ENCODE measurements at places on chromosomes 4 and X.

- H3K4me3 ChIP-seq, result no peak overlapping the region
- no peak for DNase-seq
- no peaks in the 10 kb centered on the region for H3K27me3 ChIP-seq
- no peaks in the 10 kb centered on the region for H3K36me3 ChIP-seq
- H3K27ac ChIP-seq, result no peak overlapping the region
- no peaks in the 10 kb centered on the region for H3K4me1 ChIP-seq
Measured at GRCh38 chr4:170234800-170235199, 145.0 kb upstream of the AADAT start.

DNA sequence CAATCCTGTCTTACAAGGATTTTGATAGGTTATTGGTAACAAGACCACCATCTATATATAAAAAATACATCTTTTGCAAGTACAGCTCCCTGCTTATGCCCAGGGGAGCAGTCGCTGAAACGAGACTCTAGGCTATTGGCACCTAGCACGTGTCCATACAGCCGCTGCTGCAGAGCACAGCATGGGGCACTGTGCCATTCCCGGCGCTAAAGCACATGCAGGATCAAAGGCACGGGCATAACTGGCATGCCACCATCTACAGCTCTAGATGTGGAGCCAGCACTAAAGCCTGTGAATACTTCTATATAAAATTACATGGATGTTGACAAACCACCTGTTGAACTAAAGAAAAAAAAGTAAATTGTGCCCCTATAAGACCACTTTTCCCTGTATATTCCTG lies 144.8 kb downstream of the COL25A1 start:
- H3K4me3 ChIP-seq, result no peak overlapping the region
- no peaks in the 10 kb centered on the region for H3K27me3 ChIP-seq
- DNase-seq, result no peak
- no peaks in the 10 kb centered on the region for H3K36me3 ChIP-seq
- no peak overlapping the region for H3K27ac ChIP-seq

DNA sequence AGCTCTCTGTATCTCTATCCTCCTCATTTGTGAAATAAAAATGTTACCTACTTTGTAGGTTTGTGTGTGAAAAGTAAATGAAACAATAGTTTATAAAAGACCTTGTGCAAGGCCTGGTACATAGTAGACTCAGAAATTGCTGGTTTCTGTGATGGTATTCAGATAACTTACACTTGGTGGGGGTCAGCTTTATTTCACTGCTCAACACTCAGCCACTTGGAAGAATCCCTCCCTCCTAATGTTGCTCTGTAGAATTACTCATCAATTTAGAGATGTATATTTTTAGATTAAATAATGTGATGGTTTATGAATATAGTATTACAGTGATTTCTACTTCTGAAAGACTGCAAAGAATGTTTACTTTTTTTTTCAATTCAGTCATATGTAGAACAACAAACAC lies 32.7 kb downstream of the SMARCAD1 start:
- peaks cover 14% of the 10 kb centered on the region for H3K36me3 ChIP-seq
- no peak overlapping the region for H3K27ac ChIP-seq
- no peak for DNase-seq
- no peaks in the 10 kb centered on the region for H3K27me3 ChIP-seq
- no peak overlapping the region for H3K4me3 ChIP-seq
- no peaks in the 10 kb centered on the region for H3K4me1 ChIP-seq

GRCh38 chr4:8664976-8665375 lies 72.4 kb downstream of the CPZ start:
- H3K4me1 ChIP-seq, result peaks cover 2% of the 10 kb centered on the region
- no peak for DNase-seq
- no peaks in the 10 kb centered on the region for H3K36me3 ChIP-seq
- H3K27me3 ChIP-seq, result no peaks in the 10 kb centered on the region
- H3K27ac ChIP-seq, result no peak overlapping the region
- H3K4me3 ChIP-seq, result no peak overlapping the region

DNA sequence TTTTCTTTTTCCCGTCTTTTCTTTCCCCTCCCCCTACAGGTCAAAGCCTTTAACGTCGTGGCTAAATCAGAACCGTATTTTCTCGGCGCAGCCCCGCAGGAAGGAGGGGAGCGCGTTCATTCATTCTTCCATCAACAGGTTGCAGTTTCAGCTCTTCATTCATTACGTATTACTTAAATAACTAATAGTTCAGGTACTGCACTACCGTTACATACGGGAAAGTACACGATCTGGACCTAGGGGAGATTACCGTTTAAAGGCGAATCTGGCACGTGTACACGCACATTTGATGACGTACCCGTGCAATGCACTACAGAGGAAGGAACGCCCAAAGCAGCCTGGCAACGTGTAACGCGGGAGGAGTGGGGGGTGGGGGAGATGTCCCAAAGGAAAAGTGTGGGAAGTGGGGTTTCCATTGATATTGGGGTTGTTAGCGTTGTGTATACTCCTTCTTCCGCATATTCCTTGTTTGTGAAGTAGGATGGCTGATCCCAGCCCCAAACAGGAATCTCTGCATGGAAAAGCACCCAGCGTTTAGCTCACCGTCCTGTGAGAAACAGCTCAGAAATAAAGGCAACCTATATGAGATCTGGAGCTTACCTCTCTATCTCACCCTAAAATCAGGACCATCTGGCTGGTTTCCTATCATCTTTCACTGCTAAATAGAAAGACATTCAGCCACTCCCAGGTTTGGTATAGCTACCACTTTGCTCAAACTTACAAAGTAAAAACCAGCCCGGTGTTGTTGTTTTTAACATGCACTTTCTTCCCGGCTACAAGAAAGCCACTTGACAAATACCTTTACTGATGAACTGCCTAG lies 585 bp upstream of the SEC24D start:
- no peaks in the 10 kb centered on the region for H3K27me3 ChIP-seq
- H3K4me1 ChIP-seq, result no peaks in the 10 kb centered on the region
- no peak for DNase-seq
- peak overlapping the region; percentile 96 for H3K4me3 ChIP-seq
- H3K36me3 ChIP-seq, result no peaks in the 10 kb centered on the region

DNA sequence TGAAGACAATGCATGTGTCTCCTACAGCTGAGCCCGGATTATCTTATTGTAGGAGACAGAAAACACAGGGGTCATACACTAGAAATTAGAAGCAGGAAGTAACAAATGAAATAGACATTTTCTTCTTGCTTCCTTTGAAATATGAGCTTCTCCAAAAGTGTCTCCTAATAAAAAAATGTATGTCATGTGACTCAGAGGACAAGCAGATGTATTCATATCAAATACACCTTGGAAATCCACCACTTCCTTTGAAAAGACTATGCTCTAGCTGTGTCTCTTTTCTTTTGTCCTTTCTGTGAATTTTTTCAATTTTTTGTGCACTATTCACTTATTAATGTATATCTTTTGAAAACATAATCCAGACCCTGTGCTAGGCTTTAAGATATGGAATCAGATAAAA lies 1906.2 kb downstream of the C4orf33 start:
- H3K4me3 ChIP-seq, result no peak overlapping the region
- H3K27ac ChIP-seq, result no peak overlapping the region
- DNase-seq, result no peak
- H3K4me1 ChIP-seq, result no peaks in the 10 kb centered on the region

DNA sequence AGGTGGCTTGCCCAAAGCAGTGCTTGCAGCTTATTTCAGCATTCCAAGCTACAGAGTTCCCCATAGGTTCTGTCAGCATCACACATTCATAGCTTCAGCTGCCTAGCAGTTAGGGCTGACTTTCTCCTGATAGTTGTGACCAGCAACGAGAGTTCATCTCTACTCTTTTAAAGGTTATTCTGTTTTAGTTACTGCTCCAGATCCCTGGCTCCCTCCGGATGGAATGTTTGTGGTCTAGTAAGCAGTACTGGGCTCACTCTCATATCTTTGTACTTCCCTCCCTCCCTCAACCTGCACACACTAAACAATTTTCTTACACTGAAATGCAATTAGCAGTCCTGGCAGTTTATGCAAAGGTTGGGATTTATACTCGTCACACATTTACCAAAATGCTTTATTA lies 43.9 kb downstream of the PTTG2 start:
- H3K4me1 ChIP-seq, result peaks cover 11% of the 10 kb centered on the region
- no peaks in the 10 kb centered on the region for H3K36me3 ChIP-seq
- H3K4me3 ChIP-seq, result no peak overlapping the region
- DNase-seq, result no peak
- H3K27ac ChIP-seq, result no peak overlapping the region

DNA sequence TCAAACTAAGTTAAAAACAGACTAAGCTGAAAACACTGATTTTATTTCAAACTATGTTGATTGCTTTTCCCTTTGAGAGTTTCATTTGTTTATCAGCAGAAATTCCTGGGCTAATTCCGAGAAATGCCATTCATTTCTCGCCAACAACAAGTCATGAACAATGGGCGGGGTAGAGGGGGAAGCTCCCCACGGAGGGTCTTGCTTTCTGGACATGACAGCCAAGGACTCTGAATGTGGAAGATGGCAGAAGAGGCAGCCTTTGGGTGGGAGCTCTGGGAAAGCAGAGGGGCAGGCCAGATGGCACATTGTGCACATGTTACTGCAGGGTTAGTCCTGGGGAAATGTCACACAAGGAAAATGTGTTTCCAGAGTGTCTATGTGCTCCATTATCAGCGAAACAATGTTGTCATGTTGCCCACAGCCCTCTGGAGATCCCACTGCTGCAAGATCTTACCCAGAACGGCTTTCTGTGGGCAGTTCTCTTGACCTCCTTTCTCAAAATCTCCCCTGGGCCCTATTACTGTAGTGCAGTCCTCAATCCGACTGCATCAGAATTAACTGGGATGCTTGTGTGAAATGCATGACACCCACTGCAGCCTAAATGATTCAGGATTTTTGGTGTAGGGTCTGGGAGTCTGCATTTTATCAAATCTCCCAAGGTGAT lies 45.0 kb downstream of the CHRDL1 start:
- no peaks in the 10 kb centered on the region for H3K4me1 ChIP-seq
- DNase-seq, result no peak
- H3K36me3 ChIP-seq, result no peaks in the 10 kb centered on the region

DNA sequence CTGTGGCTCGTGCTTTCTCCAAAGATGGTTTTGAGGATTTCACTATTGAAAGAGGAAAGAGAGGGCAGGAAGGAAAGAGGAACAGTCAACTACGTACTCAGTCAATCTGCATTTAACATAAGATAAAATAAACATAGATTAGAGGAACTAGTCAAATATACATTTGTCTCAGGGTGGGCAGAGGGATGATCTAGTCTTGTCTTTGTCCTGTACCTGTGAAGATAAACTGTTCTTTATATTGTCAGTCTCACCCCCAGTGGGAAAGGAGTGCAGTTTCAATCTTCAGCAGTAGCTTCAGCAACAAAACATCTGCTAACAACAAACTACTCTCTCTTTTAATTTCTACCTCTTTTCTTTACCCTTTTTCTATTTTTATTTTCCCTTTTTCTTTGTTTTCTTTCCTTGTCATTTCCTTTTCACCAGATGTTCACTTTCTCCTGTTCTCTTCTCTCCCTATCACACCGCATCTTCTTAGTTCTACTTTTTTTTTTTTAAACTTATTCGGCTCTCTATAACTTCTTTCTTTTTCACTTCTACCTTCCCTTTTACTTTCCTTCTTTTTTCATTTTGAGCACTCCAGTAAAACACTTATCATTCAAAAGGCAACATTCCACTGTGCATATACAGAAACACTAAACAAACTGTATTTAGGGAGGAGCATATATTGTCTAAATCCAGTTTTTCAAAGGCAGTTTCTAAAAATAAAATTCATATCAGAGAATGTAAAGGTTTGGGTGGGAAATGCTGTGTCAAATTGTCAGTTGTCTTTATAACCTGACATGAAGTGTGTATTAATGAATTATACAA lies 51.4 kb upstream of the GUCY1A1 start:
- no peaks in the 10 kb centered on the region for H3K36me3 ChIP-seq
- no peak overlapping the region for H3K27ac ChIP-seq
- no peaks in the 10 kb centered on the region for H3K27me3 ChIP-seq
- H3K4me1 ChIP-seq, result no peaks in the 10 kb centered on the region

- H3K27ac ChIP-seq, result no peak overlapping the region
- H3K27me3 ChIP-seq, result no peaks in the 10 kb centered on the region
- no peak overlapping the region for H3K4me3 ChIP-seq
- no peaks in the 10 kb centered on the region for H3K4me1 ChIP-seq
- H3K36me3 ChIP-seq, result peaks cover 12% of the 10 kb centered on the region
- no peak for DNase-seq
Measured at GRCh38 chr4:3137908-3138307, 63.4 kb downstream of the HTT start.
